ENCODE measurements at places on chromosomes 11 and 22.

DNA sequence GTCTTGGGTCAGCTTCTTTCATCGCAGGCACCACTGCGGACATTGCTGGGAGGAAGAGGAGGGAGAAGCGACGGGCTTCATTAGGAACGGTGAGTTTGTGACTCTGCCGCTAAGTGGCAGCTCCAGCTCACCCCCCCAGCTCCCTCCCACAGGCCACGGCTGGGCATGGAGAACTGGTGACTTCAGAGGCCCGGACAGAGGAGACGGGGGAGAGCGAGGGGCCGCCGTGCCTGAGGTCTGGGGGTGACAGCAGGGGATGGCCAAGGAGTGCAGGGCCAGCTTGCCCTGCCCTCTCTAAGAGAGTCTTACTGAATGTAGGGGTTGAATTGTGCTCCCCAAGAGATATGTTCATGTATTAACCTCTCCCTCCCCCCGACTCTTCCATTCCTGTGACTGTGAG is 13.9 kb upstream of the NFAM1 start:
- no peak for DNase-seq

DNA sequence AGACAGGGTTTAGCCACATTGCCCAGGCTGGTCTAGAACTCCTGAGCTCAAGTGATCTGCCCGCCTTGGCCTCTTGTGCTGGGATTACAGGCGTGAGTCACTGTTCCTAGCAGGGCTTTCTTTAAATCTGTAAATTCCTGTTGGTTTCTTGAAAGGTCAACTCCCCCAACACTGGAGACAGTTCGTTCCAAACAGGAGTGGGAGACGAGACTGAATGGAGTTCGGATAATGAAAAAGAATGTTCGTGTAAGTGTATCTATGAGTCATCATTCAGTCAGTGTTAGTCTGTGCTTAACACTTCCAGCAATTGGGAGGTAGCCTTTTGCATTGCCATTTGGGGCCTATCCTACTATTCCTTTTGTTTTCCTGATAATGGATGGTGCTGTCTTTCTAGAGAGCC is 10.0 kb upstream of the BACE1-AS start:
- peak; percentile 94 for DNase-seq

- no peak for DNase-seq
Observed at GRCh38 chr11:96043291-96043690, 119.4 kb upstream of the MTMR2 start.

GRCh38 chr22:18977824-18978425 is 41.8 kb upstream of the PRODH start:
- no peak for DNase-seq

DNA sequence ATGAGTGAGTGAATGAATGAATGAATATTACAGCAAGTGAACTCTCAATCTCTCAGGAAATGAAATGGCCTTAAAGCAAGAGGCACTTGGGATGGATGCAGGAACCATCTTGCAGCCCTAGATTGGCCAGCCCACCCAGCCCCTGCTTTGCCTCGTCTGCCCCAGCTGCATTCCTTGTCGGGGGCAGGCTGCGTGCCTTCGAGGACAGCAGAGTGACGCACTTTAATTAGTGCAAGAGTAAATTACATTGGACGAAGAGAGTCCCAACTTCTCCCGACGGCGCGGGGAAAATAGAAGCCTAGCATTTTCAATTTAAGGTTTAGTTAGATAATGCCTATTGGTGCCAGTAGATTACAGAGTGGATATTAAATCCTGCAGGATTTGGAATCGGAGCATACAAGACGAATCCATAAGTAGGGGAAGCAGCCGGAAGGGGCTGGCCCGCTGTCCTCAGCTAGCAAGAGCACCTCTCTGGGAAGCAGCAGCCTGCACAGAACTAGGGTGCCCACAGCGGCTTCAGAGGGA is 33.8 kb downstream of the TRIM29 start:
- DNase-seq, result no peak

DNA sequence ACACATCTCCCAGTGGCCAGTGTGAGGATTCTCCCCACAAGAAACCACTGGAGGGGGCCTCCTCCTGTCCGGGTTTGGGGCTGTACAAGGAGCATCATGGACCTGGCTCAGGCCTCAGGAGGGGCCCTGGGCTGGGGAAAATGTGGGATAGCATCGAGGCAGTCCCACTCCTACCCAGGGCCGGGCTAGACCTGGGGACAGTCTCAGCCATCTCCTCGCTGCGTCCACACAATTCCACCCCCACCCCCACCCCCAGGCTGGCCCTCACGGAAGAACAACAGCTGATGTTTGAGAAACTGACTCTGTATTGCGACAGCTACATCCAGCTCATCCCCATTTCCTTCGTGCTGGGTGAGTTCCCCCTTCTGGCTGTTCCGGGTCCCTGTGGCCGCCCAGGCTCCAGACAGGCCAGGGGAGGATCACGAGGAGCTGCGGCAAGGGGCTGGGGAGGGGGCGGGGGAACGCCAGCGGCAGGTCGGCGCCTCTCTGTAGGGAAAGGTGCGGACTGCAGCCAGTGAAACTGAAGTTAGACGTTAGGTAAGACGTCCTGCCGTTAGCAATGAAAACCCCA is 4.8 kb downstream of the BEST1 start:
- peak; percentile 53 for DNase-seq

- peak; percentile 100 for DNase-seq
Observed at GRCh38 chr11:64916775-64917662, at the start of gene ATG2A. Gene ATG2A (minus strand): TSS chr11:64917209. CDS start chr11:64917135, 74 bp downstream.

- DNase-seq, result no peak
Observed at GRCh38 chr11:119179983-119180382, 5.3 kb upstream of the NHERF4 start.

GRCh38 chr11:109033627-109034338 is 368.9 kb downstream of the DDX10 start:
- peak; percentile 96 for DNase-seq

- DNase-seq, result no peak
Observed at GRCh38 chr11:128279866-128280265, 307.5 kb downstream of the ETS1 start.

DNA sequence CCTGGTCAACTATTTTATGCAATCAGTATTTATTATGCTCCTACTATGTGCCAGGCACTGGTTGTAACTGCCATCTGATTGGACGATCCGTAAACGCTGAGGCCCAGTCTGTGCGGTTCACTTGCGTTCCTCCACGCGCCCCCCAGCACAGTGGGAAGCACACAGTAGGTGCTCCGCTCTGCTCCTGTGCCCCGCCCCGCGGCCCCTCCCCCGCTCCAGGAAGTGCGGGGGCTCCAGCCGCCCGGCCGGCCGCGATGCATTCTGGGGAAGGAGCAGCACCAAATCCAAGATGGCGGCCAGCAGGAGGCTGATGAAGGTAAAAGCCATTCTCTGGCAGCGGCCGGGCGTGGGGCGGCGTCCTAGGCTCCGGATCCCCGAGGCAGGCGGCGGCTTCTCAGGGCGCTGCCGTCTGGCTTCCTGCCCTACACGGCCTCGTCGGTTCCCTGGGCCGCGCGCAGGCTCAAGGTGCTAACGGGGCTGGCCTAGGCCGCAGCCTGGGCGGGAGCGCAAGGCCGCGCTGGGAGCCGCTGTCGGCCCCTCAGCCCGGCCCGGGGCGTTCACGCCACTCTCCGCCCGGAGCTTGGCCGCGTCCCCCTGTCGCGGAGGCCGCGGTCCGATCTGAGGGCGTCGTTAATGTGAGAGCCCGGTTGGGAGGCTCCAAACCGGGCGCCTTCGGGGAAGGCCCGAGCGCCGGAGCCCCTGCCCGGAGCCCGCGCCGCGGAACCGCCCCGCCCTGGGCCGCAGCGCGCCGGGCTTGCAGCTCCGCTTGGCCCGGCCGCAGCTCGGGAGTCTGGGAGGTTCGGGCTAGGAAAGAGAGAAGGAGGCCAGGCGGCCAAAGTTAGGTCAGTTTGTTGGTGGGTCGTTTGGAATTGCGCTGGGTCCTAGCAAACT is at the start of gene UBE2L3:
TSS of gene UBE2L3 (plus strand) at position 259 of the 891 bp plus-strand sequence. CDS start at position 290, 31 bp downstream.
- peak; percentile 80 for DNase-seq

DNA sequence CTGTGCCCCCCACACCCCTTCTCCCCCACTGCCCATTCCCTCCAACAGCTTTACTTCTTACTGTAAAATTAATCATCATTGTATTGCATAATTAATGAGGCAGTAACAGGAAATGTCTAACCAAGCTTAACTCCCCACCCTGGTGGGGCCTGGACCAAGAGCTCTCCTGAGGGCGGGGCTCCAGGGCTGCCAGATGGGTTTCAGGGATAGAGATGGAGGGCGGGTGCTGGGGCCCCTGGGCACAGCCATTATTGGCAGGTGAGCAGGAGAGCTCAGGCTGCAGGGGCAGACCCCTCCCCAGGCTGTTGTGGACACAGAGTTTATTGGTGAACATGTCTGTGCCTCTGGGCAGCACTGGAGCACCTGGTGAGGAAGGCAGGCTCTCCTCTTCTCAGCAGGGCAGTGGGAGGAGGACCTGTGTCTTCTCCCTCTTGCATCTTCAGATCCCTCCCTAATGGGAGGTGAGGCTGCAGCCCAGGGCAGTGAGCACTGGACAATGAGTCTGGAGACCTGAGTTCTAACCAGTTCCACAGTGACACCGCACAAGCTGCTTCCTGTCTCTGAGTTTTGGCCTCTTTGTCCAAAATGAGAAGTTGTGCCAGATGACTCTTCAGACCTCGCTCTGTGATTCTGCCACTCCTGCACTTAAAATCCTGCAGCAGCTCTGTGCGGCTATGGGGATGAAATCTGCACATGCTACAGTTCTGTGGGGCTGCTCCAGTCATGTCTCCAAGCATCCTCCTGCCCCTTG is 233.3 kb downstream of the CEP164 start:
- no peak for DNase-seq

GRCh38 chr11:1150116-1150515 is 7.6 kb upstream of the MUC5AC start:
- DNase-seq, result no peak

GRCh38 chr22:48490500-48491411 is 1336.9 kb downstream of the BRD1 start:
- DNase-seq, result no peak

DNA sequence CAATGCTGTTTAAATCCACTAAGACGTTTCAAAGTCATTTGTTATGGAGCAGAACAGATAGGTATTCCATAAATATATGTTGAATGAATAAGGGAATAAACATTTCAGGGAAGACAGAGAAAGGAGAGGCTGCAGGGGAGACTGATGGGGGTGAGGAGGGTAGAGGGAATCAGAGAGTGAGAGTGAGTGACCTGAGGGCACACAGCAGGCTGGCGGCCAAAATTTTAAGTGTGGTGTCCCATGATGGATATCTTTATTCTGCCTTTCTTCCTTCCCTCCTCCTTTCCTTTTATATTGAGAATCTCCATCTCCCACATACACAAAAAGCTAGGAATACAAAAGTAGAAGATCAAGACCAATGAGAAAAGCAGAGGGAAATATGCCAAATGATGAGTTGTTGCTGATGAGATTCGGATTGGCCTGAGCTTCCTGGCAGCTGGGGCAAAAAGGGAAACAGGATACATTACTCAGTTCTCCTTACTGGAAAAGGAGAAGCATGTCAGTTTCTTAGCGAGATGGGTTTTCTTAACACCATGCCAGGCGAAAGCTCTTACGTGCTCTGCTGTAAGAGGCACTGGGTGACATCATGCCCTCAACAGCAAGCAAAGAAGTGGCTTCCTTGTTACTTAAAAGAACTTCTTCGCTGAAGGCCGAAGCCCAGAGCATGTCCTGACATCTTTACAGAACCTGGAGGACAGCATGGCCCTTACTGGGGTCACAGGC is 11.2 kb upstream of the CYTH4 start:
- no peak for DNase-seq

DNA sequence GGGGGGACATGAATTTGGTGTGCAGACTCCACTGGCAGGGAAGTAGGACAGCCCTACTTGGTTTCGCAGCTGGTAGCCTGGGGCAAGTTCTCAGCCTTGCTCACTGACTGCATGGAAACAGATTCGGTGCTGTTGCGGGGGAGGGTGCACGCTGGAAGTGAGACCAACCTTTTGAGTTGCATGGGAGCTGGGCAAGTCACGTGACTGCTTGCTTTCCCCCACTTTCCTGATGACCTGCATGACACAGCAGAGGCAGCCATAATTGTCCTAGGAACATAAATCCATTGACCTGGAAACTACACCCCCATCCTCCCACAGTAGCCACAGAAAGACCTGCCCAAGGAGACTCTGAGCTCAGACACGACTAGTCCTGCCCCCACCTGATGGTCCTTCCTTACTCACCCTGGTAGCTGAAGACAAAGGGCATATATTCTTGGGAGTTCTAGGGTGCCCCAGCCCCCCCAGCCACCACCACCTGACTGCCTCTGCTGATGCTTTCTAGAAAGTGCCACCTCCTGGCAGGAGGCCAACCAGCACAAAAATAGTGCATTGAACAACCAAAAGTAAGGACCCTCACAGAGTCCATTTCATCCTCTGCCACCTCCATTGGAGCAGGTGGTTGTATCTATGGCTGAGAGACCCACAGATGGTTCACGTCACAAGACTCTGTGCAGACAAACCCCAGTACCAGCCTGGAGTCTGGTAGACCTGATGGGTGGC is 4.1 kb upstream of the HBG2 start:
- DNase-seq, result no peak

GRCh38 chr11:101668236-101668635 is 84.4 kb upstream of the TRPC6 start:
- no peak for DNase-seq

GRCh38 chr11:92500453-92500852 is 275.8 kb downstream of the FAT3 start:
- DNase-seq, result no peak

- DNase-seq, result no peak
Observed at GRCh38 chr11:134349109-134349801, 17.5 kb downstream of the GLB1L2 start.

- no peak for DNase-seq
Observed at GRCh38 chr22:41782316-41782715, 18.2 kb upstream of the CCDC134 start.

DNA sequence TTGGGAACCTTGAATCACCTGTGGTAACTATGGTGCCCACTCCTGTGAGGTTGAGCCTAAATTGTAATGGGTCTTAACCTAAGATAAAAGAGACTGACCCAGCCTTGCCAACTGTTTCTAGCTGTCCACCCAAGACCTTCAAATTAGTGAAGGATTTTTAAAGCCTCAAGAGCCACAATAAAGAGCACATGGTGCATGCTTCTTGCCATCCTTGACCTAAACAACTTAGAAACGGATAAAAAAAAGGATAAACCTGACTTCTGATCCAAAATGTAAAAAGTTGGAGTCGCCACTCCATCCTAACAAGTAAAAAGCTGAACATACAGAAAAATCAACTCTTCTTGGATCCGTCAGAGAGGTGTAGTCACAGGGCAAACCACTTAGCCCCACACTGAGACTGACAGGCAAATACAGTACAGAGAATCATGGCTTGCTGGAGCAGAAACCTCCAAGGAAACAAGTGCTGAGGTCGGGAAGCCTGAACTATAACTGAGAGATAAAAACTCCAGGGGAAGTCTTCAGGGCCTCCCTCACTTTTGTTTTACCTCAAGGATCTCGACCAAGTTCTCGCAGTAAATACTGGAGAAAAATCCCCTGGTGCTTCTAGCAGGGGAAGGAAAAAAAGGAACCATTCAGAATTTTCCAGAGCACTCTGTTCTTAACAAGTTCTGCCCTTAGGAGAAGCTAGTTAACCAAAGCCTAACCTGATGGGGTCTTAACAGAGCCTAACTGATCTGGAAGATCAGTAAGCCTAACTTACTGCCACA is 16.3 kb downstream of the ENTHD1 start:
- DNase-seq, result no peak

All from astrocyte of the spinal cord (primary cell).